HT-29 (cell line): ENCODE measurements at places on chromosomes 4 and X. TPM values are rescaled to one million over a fixed set of nuclear protein-coding genes. Genes with fewer than 3 reads are reported as not detected.

The ACE2 gene
- not detected in 2 replicates for total RNA-seq

The SLC38A5 gene
- total RNA-seq = 103 and 136 TPM in 2 replicates

The L1CAM gene
- not detected in 2 replicates for total RNA-seq

- no peak for DNase-seq
These were observed 115.3 kb downstream of the PRSS12 start for GRCh38 chr4:118237531-118237930.
